GM23248 (cell line): ENCODE measurements at places on chromosomes 2 and 18.

DNA sequence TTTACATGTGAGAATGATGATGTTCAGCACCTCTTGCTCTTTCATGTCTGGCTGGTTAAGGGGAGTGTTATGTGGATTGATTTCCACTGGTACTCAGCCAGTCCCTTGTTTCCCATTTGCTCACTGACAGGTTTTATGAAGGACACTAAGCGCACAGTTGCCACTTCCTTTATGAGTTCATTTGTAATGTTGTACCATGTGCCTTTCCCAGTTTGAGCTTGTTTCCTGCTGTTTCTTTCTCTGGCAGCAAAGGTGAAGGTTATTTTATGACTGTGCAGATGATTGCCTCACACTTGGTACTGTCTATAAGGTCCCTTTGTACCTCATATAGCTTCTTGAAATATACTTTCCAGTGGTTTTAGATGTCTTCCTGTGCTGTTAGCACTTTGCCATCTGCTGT lies 1700.5 kb upstream of the TMEFF2 start:
- no peak for DNase-seq

DNA sequence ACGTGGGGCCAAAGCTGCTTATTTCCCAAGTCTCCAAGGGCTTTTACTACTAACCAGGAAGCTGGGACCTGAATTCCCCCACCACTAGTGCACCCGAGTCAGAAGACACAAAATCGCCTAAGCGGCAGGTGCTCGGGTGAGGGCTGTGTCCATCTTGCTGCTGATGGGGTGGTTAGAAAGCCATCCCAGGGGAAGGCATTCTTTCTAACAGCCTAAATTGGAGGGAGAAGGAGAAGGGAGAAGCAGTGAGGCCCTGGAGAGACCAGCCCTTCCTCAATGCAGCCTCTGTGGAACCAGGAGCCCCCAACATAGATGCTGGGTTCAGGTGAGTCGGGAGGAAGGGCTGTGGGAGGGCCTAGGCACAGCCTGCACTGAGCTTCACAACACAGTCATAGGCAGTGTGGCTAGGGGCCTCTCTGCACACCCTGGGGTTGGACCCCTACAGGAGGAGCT lies 1.9 kb upstream of the PROM2 start:
- DNase-seq, result no peak

DNA sequence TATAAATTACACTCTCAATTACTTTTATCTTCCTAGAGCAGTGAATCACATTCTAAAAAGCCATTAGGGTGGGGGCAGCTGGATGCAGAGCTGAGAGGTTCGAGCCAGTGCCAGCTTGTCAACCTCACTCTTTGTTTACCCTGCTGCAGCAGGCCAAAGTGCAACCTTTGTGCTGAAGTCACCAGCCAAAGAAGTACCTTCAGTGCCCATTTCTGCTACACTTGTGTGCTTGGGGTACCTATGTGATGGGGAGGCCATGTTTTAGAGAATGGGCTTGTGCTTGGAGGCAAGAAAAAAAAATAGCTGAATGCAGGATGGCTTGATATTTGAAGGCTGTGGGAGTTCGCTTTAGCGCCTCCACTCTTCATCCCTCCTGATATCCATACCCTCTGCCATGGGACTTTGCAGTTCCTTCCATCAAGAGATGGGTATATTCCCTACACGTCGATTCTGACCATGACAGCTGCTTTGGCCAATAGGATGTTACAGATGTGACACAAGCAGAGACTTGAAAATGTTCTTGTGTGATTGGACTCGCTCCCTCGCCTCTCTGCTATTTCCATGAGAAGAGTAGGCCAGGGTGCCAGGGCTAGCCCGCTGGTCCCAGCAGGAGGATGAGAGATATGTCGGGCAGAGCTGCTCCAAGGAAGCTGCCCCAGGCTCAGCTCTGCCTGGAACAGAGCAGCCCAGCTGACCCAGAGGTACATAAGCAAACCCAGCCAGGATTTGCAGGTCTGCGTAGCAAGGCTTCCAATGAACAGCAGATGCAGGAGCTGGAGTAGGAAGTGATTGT lies 12.7 kb upstream of the FZD5 start:
- DNase-seq, result no peak

- peak; percentile 42 for DNase-seq
Measured at GRCh38 chr2:86584151-86584913, 21.1 kb upstream of the CHMP3 start.

- no peak for DNase-seq
Measured at GRCh38 chr18:3885209-3885792, 435.3 kb downstream of the TGIF1 start.

- DNase-seq, result peak; percentile 65
Measured at GRCh38 chr18:7789856-7790552, 222.9 kb downstream of the PTPRM start.

GRCh38 chr2:13698847-13699246 lies 933.7 kb upstream of the LRATD1 start:
- DNase-seq, result no peak

DNA sequence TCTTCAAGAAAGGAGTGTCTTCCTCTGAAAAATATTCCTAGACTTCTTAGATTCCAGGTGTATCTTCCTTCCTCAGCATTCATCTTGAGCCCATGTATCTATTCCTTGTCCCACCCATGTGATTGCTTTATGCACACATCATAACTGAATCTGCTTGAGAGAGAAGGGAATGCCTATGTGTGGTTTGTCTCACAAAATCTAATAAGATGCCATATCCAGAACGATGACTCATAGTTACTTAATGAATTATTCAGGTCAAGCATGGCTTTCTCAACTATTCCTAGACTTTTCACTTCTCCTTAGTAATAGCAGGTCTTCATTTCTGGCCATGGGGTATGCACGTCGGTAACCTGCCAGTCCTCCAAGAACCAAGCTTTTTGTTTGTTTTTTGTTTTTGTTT lies 121.8 kb downstream of the SETBP1 start:
- DNase-seq, result peak; percentile 73

GRCh38 chr18:13260935-13261640 lies 42.5 kb downstream of the LDLRAD4 start:
- DNase-seq, result no peak

DNA sequence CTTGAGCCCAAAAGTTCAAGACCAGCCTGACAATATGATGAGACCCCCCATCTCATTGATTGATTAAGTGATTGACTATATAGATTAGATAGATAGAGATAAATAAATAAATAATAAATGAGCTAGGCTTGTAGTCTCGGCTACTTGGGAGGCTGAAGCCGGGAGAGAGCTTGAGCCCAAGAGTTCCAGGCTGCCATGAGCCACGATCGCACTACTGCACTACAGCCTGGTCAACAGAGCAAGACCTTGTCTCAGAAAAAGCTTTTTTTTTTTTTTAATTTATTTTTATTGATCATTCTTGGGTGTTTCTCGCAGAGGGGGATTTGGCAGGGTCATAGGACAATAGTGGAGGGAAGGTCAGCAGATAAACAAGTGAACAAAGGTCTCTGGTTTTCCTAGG lies 12.4 kb downstream of the EIPR1 start:
- DNase-seq, result no peak

DNA sequence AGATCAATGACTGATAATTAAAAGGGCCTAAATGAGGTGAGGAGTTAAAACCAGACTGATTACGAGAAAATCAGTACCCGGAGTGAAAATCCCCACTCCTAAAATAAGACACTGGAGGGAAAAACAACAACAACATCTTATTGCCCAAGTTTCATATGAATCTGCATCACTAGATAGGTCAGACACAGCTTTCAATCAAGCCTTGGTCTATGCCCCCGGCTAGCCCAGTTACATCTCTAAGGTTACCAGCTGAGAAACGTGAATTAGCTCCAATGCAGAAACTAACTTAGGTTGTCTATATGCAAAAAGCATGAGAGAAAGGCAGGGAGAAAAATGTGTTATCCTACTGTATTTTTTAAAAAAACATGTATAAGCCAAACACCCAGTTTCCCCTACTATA lies 53.7 kb downstream of the ROCK2 start:
- no peak for DNase-seq

DNA sequence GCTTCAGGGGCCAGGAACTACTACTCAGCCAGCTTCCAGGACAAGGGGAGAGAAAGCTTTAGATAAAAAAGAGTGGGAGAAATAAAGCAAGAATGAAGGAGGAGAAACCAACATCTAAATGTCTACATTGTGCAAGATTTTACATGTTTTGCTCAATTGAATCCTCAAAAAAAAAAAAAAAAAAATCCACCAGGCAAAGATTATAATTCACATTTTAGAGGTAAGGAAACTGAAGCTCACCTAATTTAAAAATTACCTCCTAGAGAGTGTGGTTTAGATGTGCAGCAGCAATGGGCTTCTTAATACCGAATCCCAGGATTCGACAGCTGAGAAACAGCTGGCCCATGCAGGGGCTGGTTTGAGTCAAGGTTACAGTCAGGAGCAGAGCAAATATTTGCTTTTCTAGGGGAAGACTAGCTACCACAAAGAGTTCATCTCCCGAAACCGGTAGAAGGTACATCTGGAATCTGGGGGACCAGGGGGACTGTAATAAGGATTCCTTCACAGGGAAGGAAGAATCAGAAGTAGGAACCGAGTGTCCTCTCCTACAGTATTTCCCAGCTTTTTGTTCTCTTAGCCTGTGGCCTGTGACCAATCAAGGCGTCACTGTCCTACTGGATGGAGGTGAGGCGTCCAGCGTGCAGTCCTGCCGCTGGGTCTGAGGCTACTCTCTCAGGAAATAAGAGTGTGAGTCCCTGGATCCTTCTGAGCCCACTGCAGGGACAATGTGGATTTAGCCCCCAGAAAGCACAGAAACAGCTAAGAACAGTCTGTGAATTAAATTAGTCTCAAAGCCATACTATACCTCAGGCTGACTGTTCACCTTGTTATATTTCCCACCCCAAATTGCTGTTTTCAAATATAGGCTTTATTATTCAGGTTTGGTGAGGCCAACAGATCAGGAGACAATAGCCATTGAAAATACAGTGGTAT lies 42.3 kb downstream of the IL1R2 start:
- DNase-seq, result no peak

DNA sequence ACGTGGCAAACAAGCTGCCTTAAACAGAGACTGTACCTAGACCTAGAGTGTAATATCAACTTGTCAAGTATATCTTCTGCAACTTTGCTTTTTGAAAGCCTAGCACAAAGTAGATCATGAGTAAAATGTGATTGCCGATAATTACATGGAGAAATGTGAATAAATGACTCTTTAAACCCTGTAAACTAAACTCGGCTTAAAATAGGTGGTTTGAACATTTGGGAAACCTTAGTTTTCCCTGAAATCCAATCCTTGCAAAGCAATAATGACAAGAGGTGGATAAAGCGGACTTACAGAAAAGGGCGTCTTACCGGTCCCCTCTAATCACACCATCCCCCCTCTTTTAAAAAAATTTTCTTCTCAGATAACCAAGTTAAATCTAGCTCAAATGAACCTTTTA lies 549 bp upstream of the PSMD14 start:
- no peak for DNase-seq

GRCh38 chr18:53305461-53305860 lies 919.0 kb downstream of the MBD2 start:
- DNase-seq, result no peak

DNA sequence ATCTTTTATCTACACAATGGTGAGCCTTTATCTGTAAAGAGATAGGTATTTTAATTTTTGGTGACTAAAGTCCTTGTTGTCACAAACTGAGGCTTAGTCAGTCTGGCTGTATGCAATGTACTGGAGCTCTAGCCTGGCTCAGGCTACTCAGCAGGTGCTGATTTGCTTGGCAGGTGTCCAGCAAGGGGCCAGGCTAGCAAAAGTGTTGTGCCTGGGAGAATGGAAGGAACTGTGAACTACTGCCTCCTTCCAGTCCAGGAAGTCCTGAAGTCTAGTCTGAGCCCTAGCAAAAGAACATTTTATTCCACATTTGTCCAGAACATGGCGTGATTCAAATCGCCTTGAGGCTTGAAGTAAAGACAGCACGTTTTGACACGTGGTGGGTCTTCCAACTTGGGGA lies 260.5 kb downstream of the CCDC85A start:
- DNase-seq, result no peak

- peak; percentile 33 for DNase-seq
Measured at GRCh38 chr18:5284808-5285207, 10.7 kb downstream of the ZBTB14 start.

DNA sequence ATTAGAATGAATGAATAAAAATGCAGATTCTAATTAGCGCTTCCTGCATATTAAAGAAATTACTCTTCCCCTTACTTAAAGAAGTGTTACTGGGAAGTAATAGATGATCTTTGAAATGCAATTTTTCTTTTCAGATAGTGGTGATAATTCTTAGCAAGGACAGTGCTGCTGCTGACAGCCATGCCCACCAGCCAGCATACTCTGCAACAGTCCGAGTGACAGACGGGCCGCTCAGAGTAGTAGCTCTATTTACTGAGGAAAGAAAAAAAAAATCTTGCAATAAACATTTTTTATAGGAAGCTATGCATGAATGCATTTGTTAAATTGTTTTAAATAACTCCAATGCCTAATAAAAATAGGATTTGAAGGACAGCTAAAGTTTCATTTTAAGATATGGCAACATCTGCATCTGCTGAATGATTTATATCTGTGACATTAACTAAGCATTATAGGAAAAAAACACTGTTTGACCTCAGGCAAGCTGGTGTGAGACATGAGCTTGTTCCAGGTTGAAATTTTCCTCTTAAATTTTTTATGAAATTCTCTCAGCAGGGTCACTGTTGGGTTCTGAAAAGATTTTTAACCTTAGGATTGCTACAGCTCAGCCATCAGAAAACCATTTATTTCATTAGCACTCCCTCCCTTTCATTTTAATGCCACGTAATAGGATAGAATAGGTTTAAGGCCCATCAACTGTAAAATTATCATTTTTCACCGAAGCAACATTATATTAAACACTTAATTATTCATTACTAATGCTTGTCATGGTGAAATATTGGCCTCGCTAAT lies 393.8 kb downstream of the DCDC2C start:
- no peak for DNase-seq

DNA sequence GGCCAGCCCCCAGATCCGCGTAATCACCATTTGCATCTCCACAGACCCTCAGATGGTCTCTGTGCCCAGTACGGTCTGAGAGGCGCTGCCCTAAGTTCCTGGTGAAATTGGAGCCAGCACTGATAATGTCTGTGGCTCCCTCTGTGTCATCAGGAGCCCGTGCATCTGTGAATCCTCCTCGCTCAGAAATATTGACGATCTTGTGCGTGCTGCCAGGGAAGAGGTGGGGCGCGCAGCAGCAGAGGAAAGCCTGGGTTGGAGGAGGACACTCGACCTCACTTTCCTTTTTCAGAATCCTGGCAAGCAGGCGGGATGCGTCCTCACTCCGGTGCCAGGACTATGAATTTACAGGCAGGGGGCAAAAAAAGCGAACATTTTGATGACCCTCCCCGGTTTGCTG lies 686.1 kb upstream of the SALL3 start:
- DNase-seq, result no peak

GRCh38 chr2:231084565-231084964 lies 27.9 kb downstream of the PSMD1 start:
- no peak for DNase-seq

DNA sequence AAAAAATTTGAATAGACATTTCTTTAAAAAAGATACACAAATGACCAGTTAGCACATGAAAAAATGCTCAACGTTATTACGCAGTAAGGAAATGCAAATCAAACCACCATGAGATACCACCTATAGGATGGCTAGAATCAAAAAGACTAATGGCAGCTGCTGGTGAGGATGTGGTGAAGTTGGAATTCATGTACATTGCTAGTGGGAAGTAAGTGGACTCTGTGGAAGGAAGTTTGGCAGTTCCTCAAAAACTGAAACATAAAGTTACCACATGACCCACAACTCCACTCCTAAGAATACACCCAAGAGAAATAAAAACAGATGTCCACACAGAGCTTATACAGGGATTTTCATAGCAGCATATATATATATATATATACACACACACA lies 51.2 kb downstream of the MBP start:
- DNase-seq, result peak; percentile 55

- DNase-seq, result no peak
Measured at GRCh38 chr2:34011684-34012083, 412.6 kb upstream of the FAM98A start.

- peak; percentile 98 for DNase-seq
Measured at GRCh38 chr18:361941-362310, 94.1 kb upstream of the THOC1 start.
